ENCODE measurements at places on chromosomes 11 and 22.
A peak's percentile ranks its signal among the peaks of the same experiment; 100 is the strongest.

GRCh38 chr11:79017811-79018210 lies 423.0 kb downstream of the TENM4 start:
- DNase-seq: no peak

DNA sequence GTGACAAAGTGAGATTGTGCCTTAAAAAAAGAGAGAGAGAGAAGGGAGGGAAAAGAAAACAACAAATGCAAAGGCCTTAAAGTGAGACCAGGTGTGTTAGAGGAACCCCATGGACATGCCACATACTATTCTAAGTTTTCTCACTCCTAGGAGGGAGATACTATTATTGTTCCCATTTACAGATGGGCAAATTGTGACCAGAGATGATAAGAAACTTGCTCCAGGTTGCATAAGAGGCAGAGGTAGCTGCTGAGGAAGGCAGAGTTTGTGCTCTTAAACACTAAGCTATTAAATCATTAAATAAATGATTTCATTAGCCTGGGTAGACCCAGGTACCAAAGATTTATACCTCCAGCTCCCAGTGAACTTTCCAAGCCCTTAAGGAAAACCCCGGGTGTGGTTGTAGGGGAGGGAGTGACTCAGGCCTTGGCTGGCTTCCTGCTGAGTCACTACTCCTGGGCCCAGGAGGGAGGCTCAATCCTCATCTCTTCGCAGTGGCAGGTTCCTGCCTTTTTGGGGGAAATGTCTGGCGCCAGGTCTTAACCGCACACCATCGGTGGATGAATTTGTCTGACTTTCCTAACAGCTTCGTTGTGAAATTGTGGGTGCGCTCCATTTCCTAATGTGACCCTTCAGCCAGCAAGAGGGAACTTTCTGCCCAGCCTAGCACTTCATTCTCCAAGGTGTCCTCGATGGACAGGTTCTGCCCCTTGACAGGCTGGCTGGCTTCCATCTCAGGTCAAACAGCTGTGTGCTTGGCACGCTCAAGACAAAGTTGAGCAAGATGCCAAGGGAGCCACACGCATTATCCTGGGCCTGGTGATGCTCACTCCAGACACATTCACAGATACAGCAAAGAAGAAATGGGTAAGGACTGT lies 33.4 kb upstream of the PTPRJ start:
- peak; percentile 83 for DNase-seq

- DNase-seq: peak; percentile 30
Observed at GRCh38 chr11:124070915-124071622, 29.9 kb upstream of the OR10G7 start.

GRCh38 chr22:33513388-33514338 lies 406.6 kb downstream of the LARGE1 start:
- no peak for DNase-seq

GRCh38 chr11:86222081-86222480 lies 22.5 kb upstream of the EED start:
- no peak for DNase-seq

DNA sequence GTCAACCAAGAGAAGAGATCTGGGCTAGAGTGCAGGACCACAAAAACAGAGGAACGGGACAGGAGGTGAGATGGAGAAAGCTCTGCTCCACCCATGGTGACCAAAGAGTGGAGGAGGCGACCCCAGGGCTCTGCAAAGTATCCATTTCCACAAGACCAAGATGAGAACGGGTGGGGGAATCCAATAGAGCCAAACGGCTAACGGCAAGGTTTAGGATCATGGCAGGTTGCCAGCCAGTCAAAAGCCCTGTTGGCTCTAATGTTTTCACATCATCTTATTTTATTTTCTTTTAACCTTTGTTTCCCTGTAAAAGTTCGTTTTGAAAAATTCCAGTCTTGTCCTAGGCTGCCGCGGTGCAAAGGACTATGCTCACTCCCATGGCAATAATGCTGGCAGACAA lies 52.1 kb upstream of the CHST1 start:
- no peak for DNase-seq

DNA sequence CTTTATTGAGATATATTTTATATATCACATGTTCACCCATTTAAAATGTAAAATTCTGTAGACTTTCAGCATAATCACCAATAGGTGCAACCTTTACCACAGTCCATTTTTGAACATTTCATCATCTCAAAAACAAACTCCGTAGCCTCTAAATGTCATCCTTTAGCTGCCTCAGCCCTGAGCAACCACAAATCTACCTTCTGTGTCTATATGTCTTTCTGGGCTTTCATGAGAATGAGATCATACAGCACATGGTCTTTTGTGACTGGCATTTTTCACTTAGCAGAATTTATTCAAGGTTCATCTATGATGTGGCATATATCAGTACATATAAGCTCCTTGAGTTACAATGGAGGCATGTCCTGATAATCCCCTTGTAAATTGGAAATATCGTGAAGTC lies 320.5 kb downstream of the ETS1 start:
- DNase-seq: no peak

- DNase-seq: no peak
Observed at GRCh38 chr11:56855217-56855616, 106.7 kb upstream of the OR9G4 start.

DNA sequence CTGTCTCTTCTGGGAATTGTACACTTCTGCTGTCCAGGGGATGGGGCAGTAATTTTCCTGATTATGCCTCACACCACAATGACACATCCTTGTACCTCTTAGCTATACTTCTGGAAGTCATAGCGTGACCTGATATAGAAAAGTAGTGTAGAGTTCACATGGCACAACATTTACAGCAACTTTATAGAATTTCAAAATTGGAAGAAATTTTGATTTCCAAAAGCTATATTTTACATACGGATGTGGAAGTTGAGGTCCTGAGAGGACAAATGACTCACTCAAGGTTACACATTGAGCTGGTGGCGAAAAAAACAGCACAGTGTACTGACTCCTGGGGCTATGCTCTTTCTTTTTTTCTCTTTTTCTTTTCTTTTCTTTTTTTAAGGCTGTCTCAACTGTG lies 6.3 kb upstream of the CYP2R1 start:
- no peak for DNase-seq

GRCh38 chr22:47048123-47049077 lies 285.9 kb downstream of the TBC1D22A start:
- no peak for DNase-seq

DNA sequence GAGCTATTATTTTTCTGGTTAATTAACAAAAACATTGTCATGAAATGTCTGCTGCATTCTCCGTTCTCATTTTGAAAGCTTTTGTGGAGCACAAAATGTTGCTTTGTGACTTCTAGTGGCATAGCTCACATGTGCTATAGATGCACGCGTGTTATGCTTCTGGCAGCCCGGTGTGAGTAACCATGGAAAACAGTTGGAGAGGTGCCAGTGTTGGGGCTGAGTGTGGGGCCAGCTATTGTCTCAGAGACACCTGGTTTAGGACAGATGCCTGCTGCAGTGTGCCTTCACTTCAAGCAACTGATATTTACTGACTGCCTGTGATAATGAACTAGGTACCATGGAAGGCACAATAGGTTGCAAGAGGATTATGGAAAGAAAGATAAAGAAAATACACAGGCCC lies 760.6 kb downstream of the NTM start:
- no peak for DNase-seq

DNA sequence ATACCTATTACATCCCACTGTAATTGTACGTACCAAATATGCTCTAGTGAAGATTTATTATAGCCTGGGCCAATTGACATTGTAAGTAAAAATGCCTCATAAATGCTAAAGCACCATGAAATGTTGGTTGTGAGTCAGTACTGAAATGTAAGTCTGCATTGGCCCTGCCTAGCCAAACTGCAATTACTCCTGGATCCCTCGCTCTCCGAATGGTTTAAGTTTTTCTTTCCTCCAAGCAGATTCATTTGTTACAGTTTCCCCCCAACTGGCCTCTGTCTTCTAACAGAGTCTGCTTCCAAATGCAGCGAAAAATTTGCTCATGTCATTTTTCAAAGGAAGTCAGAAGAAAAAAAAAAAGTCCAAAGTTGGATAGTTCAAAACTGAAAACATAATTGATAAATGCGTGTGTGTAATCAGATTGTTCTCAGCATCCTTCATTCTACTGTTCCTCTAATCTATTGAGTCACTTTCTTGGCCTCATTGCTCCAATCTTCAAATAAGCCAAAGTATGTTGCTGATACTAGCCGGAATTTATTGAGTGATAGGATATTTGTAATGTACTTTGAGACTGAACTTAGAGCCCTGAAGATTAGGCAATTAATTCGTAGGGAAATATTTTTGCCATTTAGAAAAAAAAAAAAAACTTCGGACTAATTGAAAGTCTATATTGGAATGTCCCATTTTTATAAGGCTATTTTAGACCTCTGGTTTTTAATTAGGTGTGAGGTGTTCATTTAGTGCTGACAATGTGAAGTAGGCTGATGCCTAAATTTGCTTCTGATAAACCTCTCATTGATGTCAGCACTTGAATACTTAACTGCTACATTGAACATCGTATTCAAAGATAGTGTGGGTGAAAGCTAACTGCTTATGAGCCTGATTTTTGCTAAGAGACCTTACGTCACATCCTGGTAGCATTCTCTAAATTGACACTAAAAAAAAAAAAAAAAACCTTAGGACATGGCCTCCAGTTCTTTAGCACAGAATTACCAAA lies 93.4 kb downstream of the WT1 start:
- DNase-seq: no peak

DNA sequence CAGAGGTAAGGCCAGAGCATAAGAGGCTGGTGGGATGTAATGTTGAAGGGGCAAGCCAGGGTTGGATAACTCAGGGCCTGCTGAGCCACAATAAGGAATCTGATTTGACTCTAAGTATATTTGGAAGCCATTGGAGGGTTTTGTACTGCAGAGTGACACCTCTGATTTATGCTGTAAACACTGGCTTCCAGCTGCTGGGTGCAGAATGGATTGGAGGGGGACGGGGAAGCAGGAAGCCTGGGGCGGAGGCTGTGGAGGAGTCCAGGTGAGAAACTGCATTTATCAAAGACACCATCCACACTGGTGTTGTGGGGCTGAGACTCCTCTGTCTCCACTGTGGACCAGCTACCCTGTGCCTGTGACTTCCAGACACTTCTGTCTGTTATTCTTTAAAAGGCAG lies 26.8 kb downstream of the MIAT start:
- no peak for DNase-seq

DNA sequence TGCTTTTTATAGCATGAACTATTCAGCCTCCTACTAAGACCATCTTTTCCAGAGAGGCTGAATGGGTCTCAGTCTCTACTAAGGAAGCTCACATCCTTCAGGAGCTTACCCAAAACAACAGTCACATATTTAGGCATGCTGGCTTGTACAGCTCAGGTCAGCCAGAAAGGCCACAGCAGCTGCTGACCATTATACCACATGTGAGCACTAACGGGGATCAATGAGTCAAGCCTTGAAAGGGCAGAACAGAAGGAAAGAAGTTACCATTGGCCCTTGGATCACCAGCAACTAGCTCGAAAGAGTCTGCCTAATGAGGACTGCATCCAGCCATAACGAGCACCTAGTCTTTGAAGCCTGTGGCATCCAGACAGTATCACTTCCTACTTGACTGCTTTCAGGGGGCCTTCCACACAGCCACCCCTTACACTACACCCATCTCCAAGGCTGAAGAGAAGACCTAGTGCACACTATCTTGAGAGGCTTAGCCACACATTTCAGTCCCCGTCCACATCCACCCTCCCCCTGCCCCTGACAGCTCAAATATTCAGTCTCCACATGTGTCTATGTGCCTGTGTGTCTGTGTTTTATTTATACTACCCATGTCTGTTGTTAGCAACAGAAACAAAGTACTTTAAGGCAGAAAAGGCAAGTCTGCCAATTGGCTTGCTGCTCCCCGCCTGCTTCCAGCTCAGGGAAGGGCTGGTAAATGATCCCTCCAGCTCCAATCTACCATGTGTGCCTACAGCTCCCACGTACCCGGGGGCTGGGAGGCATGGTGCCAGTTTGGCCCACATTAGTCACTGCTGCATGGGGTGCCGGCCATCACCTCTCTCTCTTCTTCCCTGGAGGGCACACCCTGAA lies 95.5 kb downstream of the RPL27A start:
- no peak for DNase-seq

- no peak for DNase-seq
Observed at GRCh38 chr22:44898236-44898635, 111.6 kb downstream of the PHF21B start.

- DNase-seq: no peak
Observed at GRCh38 chr11:116478669-116479668, 293.8 kb downstream of the BUD13 start.

- DNase-seq: no peak
Observed at GRCh38 chr11:12460466-12460865, 83.1 kb downstream of the PARVA start.

GRCh38 chr11:120622189-120622875 lies 110.8 kb downstream of the GRIK4 start:
- DNase-seq: peak; percentile 3

DNA sequence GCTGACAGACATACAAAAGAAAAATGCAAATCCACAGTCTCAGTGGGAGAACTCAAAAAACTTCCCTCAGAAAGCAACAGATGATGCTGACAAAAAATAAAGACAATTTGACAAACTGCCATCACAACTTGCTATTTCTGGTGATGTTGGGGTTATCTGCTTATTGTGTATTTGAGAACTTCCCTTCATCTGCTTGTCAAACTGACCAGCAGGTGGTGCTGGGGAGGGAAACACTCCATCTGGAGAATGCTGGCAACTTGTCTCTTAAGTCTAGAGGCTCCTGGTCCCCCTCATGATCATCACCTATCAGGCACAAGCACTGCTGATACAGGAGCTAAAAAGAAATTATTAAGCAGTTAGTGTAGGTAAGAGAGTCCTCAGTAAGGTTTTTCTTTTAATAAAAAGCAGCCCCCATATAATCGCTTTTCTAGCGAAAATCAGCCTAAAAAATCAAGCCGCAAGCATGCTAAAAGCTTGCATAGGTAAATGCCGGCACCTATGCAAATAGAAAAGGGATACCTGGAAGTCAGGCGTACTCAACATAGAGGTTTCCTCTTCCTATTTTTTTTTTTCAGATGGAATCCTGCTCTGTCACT lies 9.8 kb upstream of the FAM111B start:
- peak; percentile 24 for DNase-seq

DNA sequence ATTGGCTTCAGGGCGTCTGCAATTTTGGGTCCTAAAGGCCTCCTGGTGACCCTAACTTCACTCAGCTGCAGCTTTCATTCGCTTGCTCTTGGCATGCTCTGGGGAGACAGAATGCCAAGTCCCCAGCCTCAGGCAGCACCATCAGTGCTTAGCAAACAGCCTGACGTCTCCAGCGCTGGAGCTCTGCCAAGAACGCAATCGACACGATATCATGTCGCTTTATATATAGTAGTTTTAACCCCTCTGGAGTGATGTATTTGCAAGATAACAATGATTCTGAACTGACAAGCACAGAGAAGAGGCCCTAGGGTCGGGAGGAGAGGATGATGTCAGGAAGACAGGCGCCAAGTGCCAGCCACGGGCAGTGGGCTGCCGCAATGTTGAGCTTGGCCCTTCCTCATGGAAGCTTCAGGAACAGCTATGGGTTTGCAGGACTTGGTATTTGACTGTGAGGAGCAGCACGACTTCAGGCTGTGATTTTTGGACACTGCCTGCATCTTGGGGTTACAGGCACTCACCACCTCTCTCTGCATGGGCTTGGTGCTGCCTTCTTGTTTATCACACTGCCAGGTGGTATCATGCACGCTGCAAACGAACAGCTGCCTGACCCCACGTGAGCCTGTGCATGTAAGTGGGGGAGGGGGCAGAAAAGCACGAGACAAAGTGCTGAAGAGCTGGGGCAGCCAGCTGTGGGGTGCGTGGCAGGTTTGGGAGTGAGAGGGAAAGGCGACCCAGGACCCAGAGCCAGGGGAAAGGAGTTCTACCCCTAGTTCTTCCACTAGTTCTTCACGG lies 26.1 kb downstream of the B3GAT1 start:
- DNase-seq: no peak

Measured in GDM1 (cell line).